Motor neuron (in vitro differentiated cells): ENCODE measurements at places on chromosomes 16 and 17. TPM values are rescaled to one million over a fixed set of nuclear protein-coding genes. Genes with fewer than 3 reads are reported as not detected.

DNA sequence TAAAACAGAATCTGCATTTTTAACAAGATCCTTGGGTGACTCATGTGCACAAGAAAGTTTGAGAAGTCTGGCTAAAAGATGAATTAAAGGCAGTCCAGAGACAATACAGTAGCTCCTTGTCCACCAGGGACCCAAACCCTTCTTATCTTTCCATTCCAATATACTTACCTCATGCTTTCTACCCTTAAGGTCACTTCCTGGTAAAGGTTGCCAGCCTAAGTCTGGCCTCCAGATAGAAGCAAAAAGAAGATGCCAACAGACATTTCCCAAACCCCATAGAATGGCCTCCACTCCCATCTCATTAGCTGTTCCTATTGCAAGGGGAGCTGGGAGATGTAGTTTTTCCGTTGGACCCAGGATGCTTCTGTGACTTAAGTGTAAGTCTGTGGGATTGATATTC, 101.4 kb upstream of the XYLT1 start:
- no peak for ATAC-seq

DNA sequence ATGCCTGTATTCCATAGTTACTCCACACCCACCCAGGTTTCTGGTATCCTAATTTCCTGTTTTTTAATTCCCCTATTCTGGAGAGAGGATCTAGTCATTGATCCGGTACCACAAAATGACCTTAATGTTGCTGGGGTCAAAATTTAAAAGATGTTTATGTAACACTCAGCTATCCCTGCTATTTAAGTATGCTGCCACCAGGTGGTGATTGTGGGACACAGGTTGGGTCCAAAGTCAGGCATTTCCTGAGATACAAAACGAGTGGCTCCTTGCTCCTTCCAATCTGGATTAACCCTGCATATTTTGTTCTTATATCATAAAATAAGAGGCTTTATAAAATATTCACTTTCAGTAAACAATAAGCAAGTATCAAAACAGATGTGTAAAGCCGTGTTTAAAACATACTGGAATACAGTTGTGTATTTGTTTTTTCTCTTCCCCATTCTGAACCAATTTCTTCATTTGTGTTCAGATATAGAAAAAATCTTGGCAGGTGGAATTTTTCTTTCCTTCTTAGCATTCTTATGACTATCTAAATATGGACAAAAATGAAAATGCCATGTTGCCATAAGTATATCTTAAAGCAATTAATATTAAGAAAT, 16.3 kb downstream of the HS3ST4 start:
- no peak for ATAC-seq

DNA sequence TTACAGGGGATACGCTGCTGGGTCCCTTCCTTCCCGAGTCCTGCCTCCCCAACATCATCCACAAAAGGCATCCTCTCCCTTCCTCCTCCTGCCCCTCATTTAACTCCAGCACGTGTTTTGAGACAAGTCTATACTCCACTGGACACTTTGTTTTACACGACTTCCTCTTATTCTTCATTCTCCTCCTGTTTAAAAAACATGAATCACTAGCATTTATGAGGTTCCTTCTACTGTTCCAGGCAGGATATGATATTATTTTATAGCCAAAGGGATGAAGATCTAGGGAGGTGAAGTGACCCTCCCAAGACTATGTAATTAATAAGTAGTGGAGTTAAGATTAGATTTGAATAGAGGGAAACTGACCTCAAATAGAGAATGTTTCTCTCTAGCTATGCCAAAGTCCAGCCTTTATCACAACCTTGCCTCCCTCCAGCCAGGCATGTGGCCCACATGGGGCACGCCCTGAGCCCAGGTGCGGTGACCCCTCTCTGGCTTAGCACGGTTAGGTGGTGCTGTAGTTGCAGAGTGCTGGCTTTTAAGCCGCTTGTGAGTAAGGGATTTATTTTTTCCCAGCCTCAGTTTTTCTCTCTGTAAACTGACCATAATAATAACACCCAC, 1.3 kb upstream of the HSD17B2 start:
- no peak for ATAC-seq

GRCh38 chr17:69228576-69228975, at the start of gene ABCA10:
Gene ABCA10 (minus strand): TSS chr17:69228824. CDS start chr17:69225358, 3,466 bp downstream.
- no peak for ATAC-seq

GRCh38 chr16:15735610-15736009, 85.6 kb downstream of the NDE1 start:
- no peak for ATAC-seq

- no peak for ATAC-seq
These were observed 567.1 kb downstream of the KCNJ2 start for GRCh38 chr17:70736375-70736957.

GRCh38 chr16:67443265-67443664, 12.3 kb downstream of the HSD11B2 start:
- ATAC-seq: peak; percentile 40

GRCh38 chr17:79183293-79184158, 108.9 kb downstream of the ENGASE start:
- peak; percentile 89 for ATAC-seq

DNA sequence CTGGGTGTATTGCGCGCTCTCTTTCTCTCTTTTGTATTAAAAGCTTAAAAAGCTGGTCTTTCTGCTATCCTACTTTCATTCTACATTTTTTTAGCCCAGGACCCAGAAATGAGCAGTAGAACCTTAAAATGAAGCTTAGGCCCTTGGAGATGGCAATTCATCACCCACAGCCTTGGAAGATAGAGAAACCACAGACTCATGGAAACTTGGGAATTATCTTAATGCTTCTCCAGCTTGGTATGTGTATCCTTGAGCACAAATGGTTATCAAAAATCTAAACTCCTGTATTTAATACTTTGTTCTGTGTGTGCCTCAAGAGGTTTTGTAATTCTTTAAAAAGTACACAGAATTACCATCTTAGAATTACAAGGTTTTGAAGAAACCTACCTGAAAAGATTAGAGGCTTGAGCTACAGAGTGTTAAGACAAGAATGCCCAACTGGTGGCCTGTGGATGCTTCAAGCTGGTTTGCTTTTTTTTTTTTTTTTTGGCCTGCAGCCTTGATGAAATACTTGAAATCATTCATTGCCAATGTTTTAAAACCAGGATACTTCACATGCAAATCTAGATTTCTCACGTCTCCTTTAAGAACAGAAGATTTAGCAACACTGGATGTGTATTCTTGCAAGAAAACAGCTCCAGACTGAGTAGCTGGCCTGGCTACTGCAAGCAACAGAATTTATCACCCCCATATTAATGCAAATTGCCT, 105.0 kb downstream of the XYLT1 start:
- ATAC-seq: no peak

GRCh38 chr17:83064021-83064731, 15.2 kb upstream of the METRNL start:
- no peak for ATAC-seq

GRCh38 chr16:74651841-74652240, 14.8 kb downstream of the RFWD3 start:
- ATAC-seq: no peak

DNA sequence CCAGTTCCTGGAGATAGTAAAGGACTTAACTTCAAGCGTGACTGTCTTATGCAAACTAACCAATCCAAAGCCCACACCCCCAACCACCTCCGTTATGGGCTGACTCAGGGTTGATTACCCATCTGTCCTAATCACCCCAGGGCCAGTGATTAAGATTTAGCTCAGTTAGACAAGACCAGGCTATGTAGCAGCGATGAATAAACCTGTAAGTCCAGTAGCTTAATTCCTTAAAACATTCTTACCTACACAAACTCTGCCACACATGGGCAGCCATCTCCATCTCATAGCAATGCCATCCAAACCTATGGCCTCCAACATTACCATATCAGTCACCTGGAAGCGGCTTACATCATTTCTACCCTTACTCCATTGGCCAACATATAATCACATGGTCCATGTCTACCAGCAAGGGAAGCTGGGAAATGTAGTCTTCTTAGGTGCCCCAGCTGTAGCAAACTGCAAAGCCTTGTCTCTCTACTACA, 266.7 kb downstream of the SHISA9 start:
- peak; percentile 67 for ATAC-seq

DNA sequence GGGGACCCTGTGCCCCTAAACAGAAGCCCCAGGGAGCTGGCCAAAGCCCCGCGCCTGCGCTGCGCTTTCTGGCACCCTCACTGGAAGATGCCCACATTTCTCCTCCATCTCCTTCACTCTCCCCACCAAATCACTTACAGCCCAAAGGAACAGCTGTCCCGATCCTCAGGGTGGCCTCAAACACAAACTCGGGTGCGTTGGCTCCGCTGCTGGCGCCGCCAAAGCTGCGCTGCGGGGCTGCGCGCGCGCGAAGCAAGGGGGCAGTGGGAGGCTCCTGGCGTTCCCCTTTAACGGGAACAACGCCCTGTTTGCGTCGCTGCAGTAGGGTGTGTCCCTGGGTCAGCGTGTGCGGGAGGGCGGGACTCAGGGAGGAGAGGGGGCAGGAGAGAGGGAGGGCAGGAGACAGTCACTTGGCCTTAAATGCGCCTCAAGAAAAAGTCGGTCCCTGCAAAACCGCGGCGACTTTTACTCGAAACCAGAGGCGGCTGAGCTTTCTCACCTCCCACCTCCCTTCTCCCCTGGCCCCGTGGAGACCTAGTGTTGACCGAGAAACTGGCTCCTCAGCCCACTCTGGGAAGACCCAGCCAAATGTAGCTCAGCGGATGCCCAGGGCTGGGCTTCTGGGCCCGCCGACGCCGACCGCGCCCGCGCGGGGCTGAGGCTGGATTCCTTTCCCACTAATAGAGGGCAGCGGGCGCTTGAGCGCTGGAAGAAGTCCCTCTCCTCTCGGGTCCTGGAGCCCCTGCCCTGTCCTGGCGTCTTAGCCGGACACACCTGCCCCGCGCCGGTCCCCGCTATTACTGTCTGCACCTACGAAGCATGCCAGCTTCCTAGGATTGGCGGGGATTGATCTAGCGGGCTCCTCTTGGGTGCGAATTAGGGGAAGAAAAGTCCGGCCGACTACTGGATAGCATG, 2.6 kb downstream of the PMP22 start:
- ATAC-seq: peak; percentile 48

DNA sequence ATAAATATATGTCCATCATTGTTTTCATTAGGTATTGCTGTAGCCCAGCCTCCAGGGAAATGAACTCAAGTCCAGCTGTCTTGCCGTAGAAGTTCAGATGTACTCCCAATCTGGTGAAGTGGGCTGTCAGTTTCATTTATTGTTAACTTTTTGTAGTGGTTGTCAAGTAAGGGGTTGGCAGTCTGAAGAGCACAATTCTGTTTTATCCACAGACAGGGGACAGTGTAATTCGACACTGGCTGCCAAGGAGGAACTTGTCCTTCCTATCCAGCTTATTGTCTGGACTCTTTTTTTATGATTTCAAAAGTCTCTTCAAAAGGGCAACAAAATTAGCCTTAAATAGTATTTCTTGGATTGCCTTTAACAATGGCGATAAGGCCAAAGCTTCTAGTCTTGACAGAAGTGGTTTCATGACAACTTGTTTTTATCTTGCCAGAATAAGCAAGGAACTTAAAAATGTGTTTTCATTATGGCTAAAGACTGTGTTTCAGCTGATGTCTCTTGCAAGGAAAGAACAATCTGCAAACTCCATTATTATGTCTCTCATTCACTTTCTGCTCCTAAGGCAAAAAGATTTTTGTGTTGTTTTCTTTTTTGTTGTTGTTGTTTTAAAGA, 73.9 kb upstream of the TANC2 start:
- no peak for ATAC-seq

- peak; percentile 97 for ATAC-seq
These were observed 682.1 kb upstream of the SOX9 start for GRCh38 chr17:71438631-71439146.

DNA sequence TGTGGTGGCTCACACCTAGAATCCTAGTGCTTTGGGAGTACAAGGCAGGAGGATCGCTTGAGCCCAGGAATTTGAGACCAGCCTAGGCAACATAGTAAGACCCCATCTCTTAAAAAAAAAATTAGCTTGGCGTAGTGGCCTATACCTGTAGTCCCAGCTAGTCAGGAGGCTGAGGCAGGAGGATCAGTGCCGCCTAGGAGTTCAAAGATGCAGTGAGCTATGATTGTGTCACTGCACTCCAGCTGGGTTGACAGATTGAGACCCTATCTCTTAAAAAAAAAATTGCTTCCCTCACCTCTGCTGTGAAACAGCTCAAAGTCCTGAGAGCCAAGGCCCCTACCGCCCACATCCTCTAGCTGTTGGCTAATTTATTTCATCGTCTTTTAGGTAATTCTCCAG, 10.2 kb downstream of the NDE1 start:
- no peak for ATAC-seq

DNA sequence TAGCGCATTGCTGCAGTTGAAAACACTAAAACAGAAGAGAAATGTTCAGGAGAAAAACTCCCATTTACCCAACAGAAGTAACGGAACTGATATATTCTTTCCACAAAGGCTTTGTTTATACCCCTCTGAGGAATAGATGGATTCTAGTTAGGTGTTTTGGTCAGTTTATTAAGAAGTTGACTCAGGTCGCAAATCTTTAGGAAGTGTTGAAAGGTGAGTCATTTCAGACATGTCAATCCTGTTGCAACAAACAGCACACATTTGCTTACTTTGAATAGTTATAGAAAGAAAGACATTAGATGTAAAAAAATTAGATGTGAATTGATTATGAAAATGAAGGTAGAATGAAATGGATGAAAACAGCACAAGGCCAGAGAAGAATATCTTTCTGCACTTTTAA, 941.0 kb downstream of the KCNJ2 start:
- ATAC-seq: no peak

DNA sequence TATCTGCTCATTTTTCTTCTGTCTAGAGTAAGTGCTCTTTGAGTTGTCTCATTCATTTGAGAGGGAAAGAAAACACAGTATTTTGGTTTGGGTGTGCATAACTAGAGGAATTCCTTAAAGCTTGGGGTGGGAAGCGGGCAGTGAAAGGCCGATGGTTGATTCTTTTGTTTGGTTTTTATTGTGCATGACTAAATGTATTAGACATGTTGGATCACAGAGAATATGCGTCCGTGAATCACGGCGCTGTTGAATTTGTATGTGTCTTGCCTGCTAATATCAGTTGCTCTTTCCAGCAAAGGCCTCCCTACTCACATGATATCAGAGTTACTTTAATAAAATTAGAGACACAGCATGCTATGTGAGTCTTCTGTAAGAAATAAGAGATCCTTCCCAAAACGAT, 180.0 kb downstream of the CHD9NB start:
- peak; percentile 75 for ATAC-seq

GRCh38 chr16:47475786-47476185, 14.7 kb downstream of the PHKB start:
- no peak for ATAC-seq

DNA sequence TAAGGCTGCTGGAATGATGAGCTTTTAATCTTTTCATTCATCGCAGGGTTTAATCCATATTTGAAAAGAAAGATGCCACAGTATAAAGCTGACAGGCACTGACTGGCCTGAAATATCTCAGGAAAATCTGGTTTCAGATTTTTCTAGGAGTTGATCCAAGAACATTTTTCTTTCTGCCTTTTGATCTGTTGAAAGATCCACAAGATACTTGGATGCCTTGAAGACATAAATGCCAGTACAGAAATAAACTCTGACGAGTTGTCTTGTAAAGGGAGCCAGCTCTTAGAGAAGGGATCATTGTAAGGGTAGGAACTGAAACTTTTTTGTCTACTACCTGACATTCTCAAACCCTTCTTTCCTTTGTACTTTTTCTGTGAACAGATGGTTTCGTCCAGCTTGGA, 25.4 kb upstream of the KRT20 start:
- no peak for ATAC-seq

Gene CLDN6
- total RNA-seq: 1.7 and 2.4 TPM in 2 replicates

Gene SETD6
- total RNA-seq: 35.8 and 36.3 TPM in 2 replicates

Gene NACA2
- 0.85 TPM in 1 of 2 replicates, not detected in the other for total RNA-seq

Gene DNAH9
- total RNA-seq: 2.3 and 7.6 TPM in 2 replicates

Gene CLEC3A
- 0.21 TPM in 1 of 2 replicates, not detected in the other for total RNA-seq

Gene HSD17B1
- total RNA-seq: 2.5 and 3.5 TPM in 2 replicates

Gene NPW
- total RNA-seq: 0.27 TPM in 1 of 2 replicates, not detected in the other
